CD4-positive, alpha-beta T cell (primary cell): ENCODE measurements at places on chromosomes 5 and 9.
A peak's percentile ranks its signal among the peaks of the same experiment; 100 is the strongest.

DNA sequence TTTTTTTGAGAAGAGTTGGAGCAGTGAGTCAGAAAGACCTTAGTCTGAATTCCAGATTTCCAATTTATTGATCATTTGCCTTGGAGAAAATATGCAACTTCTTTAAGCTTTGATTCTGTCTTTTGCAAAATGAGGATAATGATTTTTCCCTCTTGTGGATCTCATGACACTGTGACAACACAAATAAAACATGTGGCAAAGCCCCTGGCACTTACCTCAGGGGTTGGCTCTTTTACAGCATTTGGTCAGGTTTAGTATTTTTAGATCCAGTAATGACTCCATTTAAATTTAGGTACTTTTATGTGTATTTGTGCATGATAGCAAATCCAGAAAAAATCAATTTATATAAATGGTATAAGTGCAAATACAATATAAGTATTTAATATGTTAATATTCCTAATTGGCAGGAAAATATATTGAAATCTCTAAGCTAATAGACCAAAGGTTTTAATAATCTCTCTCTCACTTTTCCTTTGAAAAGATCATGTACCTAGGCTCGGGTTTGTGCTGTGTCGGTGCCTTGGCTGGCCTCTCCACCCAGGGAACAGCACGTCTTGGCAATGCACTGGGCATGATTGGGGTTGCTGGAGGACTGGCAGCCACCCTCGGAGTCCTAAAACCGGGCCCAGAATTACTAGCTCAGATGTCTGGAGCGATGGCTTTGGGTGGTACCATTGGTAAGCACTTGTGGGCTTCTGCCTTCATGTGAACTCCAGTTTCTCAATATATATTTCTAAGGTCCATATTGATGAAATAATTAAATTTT lies 49.7 kb downstream of the NNT start:
- no peak for DNase-seq

GRCh38 chr5:92525131-92525530 lies 1055.9 kb downstream of the NR2F1-AS1 start:
- DNase-seq = no peak

GRCh38 chr9:136286359-136286986 lies 17.4 kb downstream of the CCDC187 start:
- DNase-seq = no peak

DNA sequence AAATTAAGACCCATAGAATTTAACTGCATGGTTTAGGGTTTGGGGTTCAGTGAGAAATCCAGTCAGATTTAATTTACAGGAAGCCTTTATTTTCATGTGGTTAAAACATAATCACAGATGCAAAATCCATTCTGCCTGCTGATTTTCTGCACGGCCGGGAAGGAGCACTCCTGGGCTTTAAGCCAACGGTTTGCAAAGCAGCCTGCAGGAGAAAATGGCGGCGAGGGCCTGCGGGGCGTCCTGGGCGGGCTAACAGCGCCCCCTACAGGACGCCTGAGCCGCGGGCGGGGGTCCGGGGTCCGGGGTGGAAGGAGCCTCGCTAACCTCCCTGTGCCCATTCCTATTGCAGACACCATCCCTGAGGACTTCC lies 47.6 kb downstream of the THBS4 start:
- DNase-seq = no peak

DNA sequence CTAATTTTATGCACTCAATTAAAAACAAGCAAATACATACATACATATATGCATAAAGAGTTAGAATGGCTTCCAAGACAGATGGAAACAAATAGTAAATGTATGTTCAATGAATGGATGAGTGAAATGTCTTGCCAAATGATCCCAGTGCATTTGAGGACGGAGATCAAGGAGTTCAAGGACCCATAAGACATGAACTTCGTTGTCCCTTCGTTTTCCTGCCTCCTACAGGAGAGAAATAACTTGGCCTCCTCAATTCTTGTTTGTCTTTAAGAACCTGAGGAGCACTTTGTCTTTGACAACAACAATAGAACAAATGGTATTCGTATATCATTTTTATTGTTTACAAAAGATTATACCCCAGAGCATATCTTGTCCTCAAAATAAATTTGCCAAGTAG lies 2.4 kb upstream of the PAPPA start:
- no peak for DNase-seq

- DNase-seq = no peak
Observed at GRCh38 chr9:120386390-120387131, 193.4 kb downstream of the CDK5RAP2 start.

GRCh38 chr9:69317081-69317480 lies 7.9 kb upstream of the ENTREP1 start:
- DNase-seq = no peak

- no peak for DNase-seq
Observed at GRCh38 chr5:65718576-65719310, 3.2 kb downstream of the SGTB start.

GRCh38 chr9:70563431-70564204 lies 149.2 kb upstream of the KLF9 start:
- DNase-seq = peak; percentile 26

DNA sequence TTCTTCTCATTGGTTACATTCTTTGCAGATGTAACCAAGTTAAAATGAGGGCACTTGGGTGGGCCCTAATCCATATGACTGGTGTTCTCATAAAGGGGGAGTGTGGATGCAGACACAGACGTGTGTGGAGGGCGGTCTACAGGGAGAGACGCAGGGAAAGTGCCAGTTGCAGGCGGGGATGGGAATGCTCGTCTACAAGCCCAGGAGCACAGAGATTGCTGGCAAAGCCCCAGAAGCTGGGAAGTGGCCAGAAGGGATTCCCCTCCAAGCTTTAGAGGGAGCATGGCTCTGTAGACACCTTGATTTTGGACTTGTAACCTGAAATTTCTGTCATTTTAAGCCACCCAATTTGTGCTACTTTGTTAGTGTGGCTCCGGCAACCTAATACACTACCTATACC lies 96.8 kb upstream of the CTSL start:
- no peak for DNase-seq
